Neural crest cell (in vitro differentiated cells): ENCODE measurements at places on chromosomes 16 and 17.
A peak's percentile ranks its signal among the peaks of the same experiment; 100 is the strongest.

GRCh38 chr17:64277831-64278562, 14.9 kb upstream of the TEX2 start:
- no peak for DNase-seq

DNA sequence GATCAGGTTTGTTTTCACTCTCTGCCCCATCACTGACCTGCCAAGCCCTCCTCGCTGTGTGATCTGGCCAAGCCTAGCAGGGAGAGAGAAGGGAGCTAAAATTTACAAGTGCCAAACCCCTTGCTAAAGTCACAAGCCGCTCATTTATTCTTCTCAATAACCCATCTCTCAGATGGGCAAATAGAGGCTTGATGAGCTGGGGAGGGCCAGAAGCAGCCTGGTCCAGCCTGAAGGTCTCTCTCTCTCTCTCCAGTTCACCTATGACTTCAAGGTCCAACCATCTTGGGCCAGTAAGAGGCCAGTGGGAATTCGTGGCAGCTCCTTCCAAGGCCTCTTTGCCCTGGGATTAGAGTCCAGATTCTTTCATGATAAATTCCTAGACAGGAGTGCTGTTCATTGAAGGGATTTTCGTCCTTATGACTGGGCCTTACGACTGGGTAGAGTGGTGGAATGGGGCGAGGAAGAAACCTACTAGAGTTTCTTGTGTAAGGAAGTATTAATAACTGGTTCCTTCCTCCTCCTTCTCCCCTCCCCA, 3.4 kb downstream of the CA7 start:
- DNase-seq: no peak

- no peak for DNase-seq
These were observed 6.8 kb downstream of the PCTP start for GRCh38 chr17:55757659-55758058.

GRCh38 chr16:67394155-67395104, 1.1 kb upstream of the TPPP3 start:
- no peak for DNase-seq

DNA sequence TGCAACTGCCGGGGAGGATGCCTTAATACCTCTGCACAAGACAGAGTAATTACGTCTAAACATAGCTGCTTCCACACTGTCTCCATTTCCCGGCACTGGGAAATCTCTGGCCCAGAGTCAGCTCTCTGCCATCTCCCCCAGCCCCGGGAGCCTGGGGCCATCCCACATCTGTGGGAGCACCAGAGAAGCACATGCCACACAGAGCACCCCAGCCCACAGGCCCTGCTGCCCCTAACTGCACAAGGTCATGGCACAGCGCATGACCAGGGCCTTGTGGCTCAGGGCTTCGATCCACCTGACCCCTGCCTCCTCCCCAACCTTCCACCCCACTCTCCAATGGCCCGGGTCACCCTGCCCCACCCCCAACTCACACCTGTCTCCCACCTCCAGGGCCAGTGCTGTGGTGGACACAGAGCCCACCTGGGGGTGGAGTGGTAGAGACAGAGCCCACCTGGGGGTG, 36.6 kb upstream of the RBFOX3 start:
- no peak for DNase-seq

DNA sequence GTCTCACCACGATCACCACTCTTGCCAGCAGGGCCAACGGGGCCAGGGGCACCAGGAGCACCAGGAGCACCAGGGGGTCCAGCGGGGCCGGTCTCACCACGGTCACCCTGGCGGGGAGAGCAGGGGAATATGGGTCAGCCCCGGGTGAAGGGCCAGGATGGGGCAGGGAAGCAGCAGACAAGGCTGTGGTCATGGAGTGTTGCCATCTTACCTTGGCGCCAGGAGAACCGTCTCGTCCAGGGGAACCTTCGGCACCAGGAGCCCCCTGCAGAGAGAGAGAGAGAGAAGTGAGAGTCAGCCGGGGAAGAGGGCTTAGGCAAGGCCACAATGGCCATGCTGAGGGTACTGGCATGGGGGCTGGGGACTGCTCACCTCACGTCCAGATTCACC, 12.9 kb downstream of the COL1A1 start:
- DNase-seq: no peak

GRCh38 chr17:49407981-49408501, 6.6 kb downstream of the PHB1 start:
- peak; percentile 87 for DNase-seq

DNA sequence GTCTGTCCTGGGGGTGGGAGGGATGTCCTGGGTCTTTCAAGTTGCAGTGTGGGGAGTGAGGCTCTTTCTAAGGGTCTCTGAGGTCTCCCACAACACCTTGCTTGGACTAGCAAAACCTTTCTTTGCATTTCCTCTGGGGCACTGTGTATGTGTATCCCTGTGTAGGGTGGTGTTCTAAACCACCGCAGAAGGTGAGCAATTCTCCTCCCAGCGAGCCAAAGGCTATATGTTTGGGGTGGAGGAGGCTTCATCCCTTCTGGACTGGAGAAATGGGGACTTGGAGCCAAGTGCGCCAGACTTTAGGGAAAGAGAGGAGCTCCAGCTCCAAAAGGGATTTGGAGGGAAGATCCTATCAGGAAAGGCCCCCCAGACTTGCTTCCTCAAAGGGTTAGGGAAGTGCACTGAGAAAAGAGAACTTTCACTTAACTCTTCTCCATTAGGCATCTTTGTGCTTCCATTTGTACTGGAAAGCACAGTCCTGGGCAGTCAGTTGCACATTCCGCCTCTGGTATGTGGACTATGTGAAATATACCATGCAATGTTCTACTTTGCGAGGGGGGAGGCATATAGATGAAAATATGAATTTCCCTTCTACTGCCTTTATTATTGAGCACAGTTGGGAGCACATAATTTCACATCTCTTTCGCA, 18.9 kb upstream of the HOXB9 start:
- no peak for DNase-seq

DNA sequence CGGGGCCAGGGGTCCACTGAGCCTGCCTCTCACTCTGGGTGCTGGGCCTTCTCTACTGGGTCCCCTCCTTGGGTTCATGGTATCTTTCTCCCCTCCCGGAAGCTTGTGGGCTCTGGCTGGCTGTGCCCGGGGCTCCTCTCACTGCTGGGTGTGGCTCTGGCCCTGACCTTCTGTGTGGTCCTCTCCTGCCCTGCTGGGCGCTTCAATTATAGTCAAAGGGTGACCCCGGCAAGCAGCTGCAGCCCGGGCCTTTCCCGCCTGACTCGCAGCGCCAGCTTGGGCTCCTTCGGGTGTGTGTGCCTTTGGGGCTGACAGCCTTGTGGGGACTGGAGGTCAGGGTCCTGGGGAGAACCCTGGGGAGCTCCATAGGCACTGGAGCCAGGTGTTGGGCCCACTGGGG, 54.2 kb upstream of the PVALEF start:
- DNase-seq: no peak

DNA sequence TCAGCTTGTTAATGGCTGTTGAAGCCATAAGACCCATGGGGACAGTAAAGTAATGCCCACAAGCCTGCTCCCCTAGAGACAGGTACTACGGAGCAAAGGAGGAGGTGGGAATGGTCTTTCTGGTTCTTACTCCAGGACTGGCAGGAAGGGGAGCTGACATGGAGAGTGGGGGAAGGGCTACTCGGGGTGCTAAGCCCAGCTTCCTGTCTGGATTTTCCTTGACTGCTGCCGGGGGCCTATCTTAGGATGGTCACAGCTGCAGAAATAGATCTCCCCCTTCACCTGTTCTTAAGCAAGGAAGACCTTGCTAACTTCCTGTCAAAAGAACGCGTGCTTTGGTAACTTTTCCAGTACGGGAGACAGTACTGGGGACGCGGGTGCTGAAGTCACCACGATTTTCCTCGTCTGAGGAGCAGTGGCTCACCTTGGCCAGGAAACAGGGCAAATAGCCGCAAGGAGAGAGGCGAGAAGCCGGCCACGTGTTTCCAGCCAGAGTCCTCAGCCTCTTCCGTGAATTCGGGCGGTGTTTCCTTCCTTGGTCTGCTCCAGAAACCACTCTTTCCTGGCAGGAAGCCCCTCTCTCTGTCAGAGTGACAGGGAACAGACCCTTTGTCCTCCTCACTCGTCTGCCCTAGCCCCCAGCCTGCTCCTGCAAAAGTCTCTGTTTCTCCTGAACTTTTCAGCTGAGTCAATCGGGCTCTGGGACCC, 656 bp upstream of the PRR29 start:
- no peak for DNase-seq

DNA sequence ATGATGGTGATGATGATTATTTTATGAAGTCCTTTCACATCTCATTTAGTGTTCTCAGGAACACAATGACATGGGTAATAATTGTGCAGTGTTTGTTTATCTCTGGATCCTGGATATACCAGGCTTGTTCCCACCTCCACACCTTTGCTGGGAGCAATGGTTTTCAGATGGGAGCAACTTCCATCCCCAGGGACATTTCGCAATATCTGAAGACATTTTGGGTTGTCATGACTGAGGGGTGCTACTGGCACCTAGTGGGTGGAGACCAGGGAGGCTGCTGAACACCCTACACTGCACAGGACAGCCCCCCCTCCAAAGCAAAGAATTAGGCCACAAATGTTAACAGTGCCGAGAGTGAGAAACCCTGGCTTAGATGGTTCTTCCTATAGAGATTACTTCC, 13.5 kb upstream of the SALL1 start:
- DNase-seq: no peak

- no peak for DNase-seq
These were observed 8.6 kb upstream of the APPBP2 start for GRCh38 chr17:60534613-60535157.

GRCh38 chr17:56505154-56505756, 88.2 kb upstream of the NOG start:
- no peak for DNase-seq

- peak; percentile 33 for DNase-seq
These were observed 129.1 kb upstream of the LHX1 start for GRCh38 chr17:36808180-36808661.

DNA sequence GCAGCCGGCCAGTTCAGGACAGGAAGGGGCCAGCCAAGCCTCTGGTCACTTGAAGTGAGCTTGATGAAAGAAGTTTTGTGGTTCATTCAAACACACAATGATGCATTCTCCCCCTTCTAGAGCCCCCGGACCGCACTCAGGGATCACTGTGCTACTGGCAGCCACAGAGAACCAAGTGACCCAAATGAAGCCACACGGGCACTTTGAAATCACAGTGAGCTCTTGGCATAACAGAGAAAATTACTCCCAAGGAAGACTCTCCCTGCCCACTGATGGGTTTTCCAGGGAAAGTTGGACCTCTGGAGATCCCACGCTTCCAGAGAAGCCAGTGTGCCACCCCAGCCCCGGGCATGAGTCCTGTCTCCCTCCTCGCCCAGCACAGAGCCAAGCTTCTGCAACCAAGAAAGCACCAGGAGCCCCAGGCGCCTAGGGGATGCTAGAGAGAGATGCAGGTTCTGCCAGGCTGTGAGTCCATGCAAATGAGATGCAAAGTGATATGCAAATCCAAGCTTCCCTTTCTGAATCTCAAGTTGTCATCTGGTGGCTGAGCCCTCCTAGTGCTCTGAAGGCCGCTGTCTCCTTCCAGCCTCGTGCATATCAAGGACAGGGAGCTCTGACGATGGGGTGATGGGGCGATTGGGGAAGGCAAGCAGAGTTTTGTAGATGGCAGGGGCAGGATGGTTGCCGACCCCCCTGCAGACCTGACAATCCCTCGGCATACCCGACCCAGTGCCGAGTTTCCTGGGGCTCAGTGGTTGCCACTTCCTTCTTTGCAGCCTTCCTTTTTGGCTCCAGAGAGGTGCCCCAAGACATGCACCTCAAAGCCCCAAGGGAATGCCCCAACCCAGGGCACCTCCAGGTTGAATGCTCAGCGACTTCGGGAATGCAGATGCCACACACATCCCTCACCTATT, 59.7 kb upstream of the TNRC6C start:
- DNase-seq: no peak
